Brain pericyte (primary cell): ENCODE measurements at places on chromosomes 6 and 20.

GRCh38 chr6:65799389-65799788, 92.4 kb upstream of the EYS start:
- no peak for DNase-seq

DNA sequence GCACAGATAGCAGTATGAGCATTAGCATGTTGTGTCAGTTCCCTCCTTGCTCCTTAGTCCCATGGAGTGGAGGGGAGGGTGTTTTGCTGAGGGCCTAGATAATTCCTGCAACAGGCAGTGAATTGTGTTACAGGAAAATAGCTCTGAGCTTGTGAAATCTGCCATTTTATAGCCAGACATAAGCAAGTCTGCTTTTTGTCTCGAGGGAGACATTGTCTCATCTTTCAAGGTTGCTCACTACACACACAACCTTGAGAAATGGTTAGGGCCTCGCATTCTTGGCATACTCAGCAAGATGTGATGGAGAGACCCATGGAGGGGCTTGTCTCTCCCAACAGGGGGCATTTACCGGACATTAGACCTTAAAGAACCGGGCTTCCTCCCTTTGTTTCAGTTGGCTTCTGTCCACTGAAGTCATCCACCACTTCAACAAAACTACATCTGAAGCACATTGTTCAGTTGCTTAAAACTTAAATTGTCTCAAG, 108.0 kb upstream of the FOXO3 start:
- peak; percentile 61 for DNase-seq

GRCh38 chr20:35297155-35297554, 4.9 kb upstream of the FAM83C start:
- no peak for DNase-seq

GRCh38 chr20:25023356-25023755, 30.8 kb upstream of the APMAP start:
- no peak for DNase-seq

DNA sequence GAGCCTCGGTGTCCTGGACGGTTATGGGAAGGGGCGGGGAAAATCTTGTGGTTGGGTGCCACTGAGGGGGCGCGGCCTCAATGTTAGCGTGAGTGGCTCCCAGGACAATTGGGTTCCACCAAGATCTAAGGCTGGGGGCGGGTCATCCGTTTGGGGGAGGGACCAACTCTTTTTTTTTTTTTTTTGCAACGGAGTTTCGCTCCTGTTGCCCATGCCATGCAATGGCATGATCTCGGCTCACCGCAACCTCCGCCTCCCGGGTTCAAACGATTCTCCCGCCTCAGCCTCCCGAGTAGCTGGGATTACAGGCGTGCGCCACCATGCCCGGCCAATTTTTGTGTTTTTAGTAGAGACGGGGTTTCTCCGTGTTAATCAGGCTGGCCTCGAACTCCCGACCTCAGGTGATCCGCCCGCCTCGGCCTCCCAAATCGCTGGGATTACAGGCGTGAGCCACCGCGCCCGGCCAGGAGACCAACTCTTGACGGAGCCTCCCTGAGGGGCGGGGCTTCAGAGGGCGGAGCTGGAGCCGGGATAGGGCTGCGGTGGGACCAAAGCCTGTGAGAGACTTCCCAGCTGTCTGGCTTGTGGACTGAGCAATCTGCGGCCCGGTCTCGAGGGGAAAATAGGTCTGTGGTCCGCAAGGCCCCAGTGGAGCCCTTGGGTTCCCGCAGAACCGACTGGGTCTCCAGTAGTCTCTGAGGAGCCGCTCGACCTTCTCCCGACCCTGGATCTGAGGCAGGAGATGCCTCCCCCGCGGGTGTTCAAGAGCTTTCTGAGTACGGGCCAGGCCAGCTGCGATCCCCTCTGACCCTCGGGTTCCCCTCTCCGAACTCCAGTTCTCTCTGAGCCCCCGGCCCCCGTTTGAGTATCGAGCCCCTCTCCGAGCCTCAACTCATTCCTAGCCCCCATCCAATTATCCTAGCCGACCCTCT, 1.1 kb downstream of the SPAG4 start:
- peak; percentile 98 for DNase-seq

- no peak for DNase-seq
Measured at GRCh38 chr20:59082077-59082740, 39.6 kb upstream of the PRELID3B start.

DNA sequence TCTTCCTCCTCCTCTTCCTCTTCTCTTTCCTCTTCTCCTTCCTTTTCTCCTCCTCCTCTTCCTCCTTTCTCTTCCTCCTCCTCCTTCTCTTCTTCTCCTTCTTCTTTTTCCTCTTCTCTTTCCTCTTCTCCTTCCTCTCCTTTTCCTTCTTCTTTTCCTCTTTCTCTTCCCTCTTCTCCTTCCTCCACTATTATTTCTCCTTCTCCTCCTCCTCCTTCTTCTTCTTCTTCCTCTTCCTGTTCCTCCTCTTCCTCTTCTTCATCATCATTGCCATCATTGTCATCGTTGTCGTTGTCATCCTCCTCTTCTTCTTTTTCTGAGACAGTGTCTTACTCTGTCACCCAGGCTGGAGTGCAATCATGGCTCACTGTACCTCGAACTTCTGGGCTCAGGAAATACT, 256.3 kb upstream of the SOX4 start:
- DNase-seq = no peak

DNA sequence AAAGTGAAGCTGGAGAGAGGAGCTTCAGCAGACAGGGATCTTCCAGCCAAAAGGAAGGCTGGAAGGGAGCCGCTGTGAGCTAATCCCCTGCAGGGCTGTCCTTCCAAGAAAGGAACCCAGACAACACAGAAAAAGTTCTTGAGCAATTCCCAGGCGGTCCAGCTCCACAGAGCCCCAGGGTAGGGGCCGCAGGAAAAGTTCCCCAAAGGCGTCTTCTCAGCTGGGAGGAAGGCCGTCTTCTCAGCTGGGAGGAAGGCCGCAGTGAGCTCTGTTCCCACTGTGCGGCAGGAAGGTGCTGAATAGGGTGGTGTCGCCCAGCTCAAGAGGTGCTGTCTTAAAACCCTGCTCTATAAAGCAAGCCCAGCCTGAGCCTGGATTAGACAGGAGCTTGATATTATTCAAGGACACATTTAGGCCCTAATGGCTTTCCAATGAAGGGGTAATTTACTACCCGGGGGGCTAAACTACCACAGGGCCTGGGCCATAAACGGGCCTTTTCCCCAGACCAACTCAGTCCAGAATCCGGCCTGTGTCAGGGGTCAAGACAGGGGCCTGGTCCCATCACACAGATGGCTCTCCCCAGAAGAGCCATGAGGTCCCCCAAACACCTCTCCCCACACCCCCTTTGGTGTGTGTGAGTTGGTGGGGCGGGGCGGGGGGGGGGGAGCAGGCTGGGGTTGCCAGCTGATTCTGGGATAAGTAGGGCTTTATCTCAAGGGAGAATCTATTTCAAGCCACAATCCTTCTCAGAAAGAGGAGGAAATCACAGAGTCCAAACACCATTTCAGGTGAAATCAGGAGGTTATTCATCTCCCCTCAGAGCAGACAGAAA, 103.6 kb downstream of the NOL4L start:
- no peak for DNase-seq

DNA sequence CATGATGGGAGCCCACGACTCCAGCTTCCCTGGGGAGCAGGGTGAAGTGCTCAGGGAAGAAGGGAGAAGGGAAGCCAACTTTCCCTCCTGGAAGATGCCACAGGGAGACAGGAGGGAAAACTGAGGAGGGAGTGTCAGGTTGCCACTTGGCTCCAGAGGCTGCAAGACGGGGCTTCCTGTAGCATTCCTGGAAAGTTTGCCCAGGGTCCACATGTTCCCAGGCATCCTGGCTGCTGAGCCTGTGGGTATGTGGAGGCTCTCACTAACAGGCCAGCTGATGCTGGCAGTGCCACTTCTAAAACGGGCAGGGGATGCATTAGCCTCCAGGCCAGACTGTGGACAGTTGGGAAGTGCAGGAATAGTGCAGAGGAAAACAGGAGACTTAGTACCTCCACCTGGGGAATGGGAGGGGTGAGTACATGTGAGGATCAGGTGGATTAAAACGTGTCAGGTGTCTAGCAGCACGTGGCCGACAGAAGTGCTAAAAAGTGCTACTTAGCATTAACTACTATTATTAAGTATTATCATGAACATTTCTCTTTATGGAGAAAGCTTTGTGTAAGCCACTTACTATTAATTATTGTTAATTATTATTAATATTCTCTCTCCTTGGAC, 33.2 kb downstream of the BANF2 start:
- DNase-seq = no peak

DNA sequence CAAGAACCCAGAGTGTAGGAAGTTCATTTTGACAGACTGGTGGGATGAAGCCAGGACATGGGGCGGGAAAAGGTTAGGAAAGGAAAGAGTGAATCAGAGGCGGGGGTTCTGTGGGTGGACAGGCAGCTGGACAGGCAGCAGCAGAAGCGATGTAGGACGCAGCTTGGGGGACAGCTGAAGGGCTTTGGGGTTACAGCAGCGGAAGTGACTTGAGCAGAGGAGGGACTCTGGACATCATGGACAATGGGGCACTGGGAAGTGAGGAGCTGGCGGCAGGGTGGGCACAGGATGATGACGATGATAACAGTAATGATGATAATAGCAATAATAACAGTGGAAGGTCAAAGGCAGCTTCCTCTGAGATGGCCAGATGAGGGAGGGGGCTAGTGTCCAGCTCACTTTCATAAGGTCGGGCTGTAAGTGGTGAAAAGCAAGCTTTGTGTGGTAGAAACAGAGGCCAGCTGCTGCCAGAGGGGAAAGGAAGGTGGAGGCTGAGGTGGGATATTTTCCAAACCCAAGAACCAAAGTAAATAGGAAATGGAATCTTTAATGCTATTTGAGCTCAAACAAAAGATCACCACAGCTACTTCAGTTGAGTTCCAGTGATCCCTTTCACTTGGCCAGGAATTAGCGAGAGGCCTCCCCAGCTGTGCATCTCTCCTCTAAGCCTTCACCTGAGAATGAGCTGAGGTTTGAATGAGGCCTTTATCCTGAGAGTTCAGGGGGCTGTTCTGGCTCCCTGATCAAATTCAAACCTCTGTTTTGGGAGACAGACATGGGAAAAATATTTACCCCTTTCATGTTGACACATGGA, 433.5 kb downstream of the DHX35 start:
- DNase-seq = no peak

DNA sequence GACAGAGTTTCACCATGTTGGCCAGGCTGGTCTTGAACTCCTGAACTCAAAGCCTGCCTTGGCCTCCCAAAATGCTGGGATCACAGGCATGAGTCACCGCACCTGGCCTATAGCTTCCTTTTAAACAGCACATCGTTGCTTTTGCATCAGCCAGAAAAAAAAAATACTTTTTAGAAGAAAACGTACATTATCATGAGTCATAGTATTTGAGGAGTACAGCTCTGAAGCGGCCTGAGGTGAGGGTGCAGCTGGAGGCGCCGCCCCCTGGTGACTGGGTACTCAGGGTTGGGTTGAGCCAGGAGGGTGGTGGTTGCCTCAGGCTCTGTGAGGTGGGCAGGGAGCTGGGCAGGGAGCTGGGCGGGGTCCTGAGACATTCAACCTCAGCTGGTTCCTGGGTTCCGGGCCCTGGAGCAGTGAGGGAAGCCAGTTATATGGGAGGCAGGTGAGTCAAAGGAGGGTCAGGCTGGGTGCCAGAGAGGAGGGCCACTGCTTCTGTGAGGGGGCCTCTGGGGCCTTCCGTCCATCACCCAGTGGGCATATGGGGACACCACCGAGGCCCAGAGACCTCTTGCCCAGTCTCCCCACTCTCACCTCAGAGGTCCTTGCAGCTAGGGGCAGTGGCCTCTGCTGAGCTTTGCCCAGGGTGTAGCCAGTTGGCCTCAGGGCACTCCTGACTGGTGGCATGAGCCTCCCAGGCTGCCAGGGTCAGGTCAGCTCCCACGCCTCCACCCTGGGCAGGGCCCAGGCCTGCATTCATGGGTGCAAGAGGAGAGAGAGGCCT, 11.7 kb upstream of the ID1 start:
- no peak for DNase-seq

- no peak for DNase-seq
Measured at GRCh38 chr20:10171864-10172751, 46.5 kb upstream of the SNAP25 start.

DNA sequence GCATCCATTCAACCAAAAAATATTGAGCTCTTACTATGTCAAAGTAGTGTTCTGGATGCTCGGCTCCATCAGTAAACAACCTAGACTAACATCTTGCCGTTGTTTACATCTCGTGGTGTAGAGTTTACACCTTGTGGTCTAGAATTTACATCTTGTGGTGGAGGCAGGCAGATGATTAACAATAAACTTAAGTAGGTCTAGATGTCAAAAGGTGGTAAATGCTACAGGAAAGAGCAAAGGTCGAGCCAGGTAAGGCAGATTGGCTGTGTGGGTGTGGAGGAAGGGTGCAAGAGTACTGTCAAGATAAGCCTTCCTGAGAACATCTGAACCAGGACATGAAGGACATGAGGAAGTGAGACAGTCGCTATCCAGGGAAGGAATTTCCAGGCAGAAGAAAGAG, 88.4 kb upstream of the ESR1 start:
- no peak for DNase-seq

GRCh38 chr6:5968817-5969734, 37.6 kb downstream of the NRN1 start:
- no peak for DNase-seq

- DNase-seq = no peak
Measured at GRCh38 chr6:169184419-169184818, 69.2 kb downstream of the THBS2 start.

DNA sequence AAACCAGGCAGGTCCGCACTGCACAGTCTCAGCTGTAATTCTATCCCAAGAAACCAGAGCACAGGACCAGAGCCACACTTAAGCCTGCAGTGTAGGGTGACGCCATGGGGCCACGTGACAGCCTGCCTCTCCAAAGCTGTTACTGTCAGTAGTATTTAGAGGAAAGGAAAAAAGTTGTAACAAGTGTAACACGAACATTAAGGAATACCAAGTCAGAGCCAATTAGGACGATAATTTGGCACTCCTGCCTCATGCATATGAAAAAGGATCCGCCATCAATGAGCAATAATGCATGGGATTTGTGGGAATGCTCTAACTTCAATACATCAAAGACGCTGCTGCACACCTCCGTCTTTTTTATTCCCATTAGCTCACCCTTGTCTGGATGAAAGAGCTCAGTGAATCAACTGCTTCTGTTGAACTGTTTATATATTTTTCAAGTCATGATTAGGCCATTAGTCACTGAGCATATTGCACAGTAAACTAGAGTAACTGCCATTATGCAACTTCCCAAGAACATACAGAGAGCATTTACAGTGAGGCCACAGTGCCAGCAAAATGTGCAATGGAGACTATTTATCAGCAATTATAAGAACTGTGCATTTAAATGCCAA, 79.9 kb downstream of the ATXN1 start:
- no peak for DNase-seq

- no peak for DNase-seq
Measured at GRCh38 chr6:151733680-151734320, 73.7 kb upstream of the ESR1 start.
